HS-27A (cell line): ENCODE measurements at places on chromosomes 1 and 21.

DNA sequence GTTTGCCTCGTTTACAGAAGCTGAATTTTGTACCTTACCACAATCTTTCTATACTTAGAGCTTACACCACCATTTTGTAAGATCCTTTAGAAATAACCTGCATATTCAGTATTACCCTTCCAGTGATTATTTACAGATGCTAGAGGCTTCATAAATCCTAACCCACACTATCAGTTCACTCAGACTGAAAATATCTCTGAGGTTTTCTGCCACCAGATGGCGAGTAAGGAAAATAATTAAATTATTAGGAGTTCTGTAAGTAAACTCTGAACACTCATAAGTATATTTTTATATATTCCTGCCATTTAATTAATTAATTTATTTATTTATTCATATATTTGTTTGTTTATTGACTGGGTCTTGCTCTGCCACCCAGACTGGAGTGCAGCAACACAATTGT, 1635.2 kb downstream of the PLA2G4A start:
- DNase-seq: no peak

GRCh38 chr21:14842601-14843000, 222.2 kb downstream of the NRIP1 start:
- no peak for DNase-seq

- DNase-seq: no peak
Measured at GRCh38 chr1:202728951-202729350, 18.7 kb upstream of the SYT2 start.

- no peak for DNase-seq
Measured at GRCh38 chr1:21707086-21707840, 38.1 kb upstream of the RAP1GAP start.

DNA sequence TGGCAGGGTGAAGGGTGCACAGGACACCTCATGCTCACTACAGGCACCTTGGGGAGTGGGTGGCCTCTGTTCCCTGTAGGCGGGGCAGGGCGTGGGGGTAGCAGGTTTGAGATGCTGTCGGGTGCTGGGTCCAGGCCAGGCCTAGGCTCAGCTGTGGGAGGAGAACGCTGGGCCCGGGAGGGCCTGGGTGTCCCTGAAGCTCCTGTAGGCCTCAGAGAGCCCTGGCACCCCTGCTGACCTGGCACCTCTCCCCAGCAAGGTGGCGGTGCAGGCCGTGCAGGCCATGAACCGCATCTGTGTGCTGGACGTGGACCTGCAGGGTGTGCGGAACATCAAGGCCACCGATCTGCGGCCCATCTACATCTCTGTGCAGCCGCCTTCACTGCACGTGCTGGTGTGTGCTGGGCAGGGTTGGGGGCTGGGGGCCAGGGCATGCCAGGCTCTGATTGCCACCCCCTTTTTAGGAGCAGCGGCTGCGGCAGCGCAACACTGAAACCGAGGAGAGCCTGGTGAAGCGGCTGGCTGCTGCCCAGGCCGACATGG, 2.5 kb upstream of the GJC2 start:
- DNase-seq: no peak

GRCh38 chr1:108953452-108953851, 9.8 kb downstream of the CLCC1 start:
- no peak for DNase-seq

DNA sequence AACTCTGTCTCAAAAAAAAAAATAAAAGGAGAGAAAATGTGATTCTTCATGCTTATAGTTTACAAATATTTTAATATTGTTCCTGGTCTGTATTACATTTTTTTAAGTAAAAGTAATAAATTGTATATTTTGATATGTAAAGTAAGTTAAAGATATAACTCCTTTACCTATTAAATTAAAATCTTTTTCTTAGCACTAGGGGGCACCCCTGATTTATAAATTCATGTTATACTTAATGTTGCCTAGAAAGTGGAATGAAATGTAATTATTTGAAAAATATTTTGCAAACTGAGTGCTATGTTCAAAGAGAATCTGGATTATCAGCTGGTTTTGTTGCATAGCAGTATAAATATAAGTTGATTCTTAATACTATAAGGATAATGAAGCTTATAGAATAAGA, 49.2 kb downstream of the RALGPS2 start:
- peak; percentile 4 for DNase-seq

GRCh38 chr1:30328100-30328370, 395.4 kb downstream of the MATN1 start:
- DNase-seq: no peak

DNA sequence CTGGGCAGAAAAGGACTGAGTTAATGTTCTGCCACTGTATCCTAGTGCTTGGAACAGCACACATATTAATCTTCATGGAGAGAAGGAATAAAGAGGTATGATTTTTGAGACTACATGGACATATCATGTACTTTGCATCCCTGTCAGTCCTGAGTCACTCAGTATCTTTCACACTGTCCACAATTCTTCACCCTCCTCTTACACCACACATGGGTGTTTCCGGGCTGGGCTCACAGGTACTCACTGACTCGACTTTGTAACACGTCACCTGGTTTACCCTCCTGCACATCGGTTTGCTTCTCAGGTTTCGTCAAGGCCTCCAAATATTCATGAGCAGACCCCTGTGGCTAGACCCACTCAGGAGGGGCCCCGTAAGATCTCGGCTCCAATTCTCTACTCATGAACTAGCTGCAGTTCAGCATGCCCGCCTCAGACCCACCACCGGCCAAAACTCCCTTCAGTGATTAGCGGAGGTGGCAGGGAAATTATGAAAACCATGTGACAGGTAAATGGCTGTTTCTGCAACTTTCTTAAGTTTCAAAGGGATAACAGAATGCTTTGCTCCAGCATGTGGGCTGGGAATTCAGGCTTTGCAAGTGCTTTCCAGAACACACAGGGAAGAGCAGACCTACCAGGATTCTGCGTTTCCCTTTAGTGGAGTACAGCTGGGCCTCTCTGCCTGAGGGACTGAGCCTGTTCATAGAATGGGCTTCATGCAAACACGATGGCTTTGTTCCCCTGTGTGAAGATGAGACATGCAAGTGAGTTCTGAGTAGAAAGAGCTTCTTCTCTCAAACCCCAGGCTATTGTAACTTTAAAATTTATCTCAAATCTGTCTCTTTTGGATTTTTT, 31.3 kb upstream of the TRABD2B start:
- DNase-seq: no peak

GRCh38 chr1:183310753-183311479, 107.3 kb downstream of the NMNAT2 start:
- DNase-seq: no peak

- no peak for DNase-seq
Measured at GRCh38 chr21:31795992-31796391, 64.1 kb upstream of the SCAF4 start.

DNA sequence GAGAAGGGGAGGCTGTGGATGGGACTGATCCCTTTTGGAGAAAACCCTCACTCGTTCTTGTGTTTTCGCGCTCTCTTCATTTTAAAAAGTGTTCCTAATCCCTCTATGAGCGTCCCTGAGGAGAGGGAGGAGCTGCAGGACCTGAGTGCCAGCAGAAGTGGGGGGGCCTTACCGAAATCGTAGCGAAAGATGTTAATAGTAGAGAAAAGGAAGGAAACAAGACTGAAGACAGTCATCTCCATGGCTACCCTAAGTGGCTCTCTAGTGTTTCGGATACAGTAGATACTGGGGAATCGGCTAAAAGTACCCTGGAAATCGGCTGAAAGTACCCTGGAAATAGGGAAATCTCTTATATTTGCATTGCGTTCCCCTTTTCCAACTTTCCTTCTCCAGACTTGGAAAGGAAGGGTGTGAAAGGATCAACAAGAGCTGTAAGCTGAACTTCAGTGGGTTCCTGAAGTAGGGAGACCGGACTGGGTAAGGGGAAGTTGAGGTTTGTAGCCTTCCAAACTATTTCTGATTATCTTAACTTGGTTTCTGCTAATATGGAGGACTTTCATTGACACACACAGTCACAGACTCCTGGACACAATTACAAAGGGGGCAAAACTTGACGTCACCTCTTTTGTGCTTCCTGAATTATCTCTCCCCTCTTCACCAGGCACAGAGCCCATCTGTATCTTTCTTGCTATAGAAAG, 486 bp upstream of the DSTYK start:
- no peak for DNase-seq

GRCh38 chr1:193388165-193388564, 201.8 kb upstream of the B3GALT2 start:
- no peak for DNase-seq

DNA sequence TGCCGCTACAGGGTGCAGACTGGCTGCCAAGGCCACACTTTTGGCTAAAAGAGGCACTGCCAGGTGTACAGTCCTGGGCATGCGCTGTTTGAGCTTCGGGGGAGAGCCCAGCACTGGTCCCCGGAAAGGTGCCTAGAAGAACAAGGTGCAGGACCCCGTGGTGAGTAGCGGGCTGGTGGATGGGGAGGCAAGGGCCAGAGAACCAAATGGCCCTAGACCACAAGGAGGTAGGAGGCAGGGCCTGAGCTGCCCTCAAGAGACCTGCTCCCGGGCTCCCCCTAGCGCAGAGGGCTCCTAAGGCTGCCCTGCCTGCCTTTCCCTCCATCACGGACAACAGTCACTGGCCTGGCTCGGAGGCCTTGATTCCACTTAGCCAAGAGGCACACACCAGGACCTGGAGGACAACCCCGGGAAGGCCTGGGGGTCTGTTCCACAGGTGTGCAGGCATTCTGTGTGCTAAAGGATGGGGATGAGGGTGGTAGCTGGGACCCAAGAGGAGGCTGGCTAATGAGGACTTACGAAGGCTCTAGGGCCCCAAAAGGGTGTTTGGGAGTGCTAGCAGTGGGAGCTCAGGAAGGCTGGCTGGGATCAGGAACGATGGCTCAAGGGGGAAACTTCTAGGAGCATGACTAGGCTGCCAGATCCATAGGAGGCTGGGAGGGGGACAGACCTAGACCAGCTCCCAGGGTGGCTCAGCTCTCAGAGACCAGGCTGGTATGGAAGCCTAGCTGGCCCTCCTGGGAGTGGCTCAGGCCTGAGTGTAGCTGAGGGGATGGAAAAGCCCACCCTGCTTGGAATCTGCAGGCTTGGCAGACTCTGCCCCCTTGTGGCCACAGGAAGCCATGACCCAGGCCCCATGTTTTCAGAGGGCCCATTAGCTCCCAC, 742 bp downstream of the ARTN start:
- no peak for DNase-seq

DNA sequence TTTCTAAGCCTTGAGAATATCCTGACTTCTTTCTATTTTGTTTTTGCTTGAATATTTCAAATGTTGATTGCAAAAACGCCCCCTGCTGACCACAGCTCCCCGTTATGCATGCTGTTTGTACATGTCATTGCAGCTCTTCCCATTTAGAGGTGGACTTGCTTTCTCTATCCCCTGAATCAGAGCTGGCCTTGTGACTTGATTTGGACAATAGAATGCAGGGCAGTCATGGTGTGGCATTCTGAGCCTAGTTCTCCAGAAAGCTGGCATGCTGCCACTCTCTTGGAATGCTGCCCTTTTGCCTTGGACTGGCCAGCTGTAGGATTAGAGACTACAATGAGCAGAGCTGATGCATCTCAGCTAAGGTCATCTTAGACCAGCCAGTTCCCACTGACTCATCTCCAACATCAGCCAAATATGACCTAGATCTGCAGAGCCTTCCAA, 1561.5 kb downstream of the MRPL39 start:
- peak; percentile 31 for DNase-seq

GRCh38 chr1:112718691-112719418, 3.7 kb upstream of the PPM1J start:
- peak; percentile 34 for DNase-seq

GRCh38 chr1:95888941-95889390, 655.0 kb downstream of the RWDD3 start:
- DNase-seq: no peak

DNA sequence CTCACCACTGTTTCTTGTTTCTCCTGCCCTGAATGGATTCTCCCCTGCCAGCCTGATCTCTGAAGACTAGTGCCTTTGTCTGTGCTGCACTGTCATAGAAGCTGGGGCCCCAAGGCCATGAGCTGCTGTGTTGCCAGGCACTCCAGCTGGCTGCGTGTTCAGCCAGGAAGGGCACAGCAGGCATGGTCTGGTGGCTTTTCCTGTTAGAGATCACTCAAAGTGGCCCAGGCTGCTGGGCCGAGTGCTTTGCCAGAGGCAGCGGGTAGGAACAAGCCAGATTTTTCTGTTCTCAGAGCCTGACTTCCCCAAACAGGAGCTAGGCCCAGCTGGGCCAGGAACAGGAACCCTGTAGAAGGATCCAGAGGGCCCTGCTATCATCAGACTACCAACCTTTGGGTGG, 5.2 kb downstream of the ADPRS start:
- no peak for DNase-seq

DNA sequence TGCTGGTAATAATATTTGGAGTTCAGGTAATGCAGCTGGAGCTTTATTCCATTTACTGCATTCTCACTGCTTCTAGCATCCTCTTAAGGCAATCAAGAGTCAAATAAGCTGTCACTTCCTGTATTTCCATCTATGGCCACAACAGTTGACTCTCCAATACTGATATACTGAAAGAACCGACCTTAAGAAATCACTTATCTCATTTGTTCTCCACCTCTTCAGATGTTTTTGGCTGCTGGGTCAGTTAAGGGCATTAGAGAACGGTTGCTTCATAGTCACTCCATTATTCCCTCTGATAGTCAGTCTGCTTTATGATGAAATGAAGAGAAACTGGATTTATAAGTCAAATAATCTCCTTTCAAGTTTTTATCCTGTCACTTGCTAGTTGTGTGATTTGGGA, 14.2 kb upstream of the RGS4 start:
- no peak for DNase-seq

DNA sequence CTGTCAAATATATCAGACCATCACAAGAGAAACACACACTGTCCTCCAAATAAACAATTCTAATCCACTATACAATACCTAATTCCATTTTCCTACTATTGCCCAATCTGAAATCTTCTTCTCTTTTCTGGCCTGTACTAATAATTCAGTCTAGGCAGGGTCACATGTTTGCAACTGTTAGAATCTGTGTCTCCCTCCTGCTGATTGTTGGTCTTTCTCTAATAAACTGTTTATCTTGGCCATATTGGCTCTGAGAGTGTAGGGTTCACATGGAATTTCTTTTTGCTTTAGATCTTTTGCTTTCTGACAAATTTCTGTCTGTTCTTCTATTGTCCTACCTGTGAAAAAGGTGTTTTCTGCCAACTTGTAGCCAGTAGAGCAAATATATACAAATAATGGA, 319.9 kb upstream of the ADAMTS5 start:
- DNase-seq: no peak

DNA sequence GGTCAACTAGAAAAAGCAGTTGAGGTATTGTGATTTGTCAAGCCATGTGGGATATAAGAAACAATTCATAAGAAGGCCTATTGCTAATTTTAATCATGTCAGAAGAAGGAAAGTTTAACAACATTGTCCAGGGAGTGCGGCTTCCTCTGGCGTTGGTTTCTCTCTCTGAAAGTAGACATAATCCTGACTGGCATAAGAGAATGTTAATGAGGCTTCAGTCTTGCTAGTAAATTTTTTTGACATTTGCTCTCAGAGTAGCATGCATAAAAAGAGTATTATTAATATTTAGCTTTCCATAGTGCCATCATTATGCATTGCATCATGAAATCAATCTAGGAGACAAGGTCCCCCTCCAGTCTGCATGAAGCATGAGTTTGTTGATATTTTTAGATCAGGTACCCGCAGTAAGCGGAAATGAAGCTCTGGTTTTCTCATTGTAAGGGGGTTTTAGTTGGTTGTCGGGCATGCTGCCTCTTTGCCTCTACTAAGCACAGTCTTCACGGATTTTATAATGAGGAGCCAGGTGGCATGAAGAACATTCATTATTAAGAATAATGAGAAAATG, 12.8 kb upstream of the PRDM2 start:
- DNase-seq: no peak

- DNase-seq: peak; percentile 50
Measured at GRCh38 chr1:61851849-61852669, 109.8 kb downstream of the PATJ start.

- no peak for DNase-seq
Measured at GRCh38 chr21:36915014-36915695, 51.3 kb downstream of the HLCS start.
